ENCODE measurements at places on chromosomes 1 and 21.

GRCh38 chr21:15005391-15005790 is 59.4 kb downstream of the NRIP1 start:
- no peak for DNase-seq

- no peak for DNase-seq
Observed at GRCh38 chr1:6646499-6647148, 22.0 kb downstream of the THAP3 start.

DNA sequence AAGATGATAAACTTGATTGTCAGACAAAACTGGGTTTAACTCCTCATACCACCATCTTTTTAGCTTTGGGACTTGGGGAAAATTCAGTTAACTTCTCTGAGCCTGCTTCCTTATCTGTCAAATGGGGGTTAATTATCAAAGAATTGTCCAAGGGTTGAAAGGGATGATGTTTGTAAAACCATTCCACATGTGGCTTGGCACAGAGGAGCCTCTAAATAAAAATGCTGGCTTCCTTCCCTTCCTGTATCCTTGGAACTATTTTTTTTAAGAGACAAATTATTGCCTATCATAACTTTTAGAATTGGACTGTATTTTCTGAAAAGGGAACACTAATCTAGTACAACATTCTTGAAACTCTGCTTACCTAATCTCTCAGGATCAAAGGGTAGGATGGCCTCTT is 143.4 kb upstream of the USP24 start:
- no peak for DNase-seq

GRCh38 chr1:1176931-1177330 is 3.3 kb downstream of the TTLL10 start:
- DNase-seq = no peak

DNA sequence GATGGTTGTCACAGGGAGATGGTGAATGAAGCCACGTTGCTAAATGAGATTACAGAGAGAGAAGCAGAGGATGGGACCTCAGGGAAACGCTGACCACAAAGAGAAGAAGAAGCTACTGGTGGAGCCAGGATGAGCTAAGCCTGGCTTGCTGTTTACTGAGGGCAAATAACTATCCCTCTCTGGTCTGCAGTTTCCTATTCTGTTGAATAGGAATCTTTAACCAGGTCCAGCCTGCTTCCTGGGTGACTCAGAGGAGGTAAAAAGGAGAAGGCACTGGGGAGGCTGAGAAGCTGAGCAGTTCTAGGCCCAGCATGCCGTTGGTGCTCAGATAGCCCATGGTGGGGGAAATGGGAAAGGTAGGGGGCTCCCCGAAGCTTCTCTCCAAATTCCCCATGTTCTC is 29.6 kb downstream of the DMBX1 start:
- no peak for DNase-seq

- no peak for DNase-seq
Observed at GRCh38 chr1:100267284-100267683, 1.3 kb downstream of the RTCA start.

DNA sequence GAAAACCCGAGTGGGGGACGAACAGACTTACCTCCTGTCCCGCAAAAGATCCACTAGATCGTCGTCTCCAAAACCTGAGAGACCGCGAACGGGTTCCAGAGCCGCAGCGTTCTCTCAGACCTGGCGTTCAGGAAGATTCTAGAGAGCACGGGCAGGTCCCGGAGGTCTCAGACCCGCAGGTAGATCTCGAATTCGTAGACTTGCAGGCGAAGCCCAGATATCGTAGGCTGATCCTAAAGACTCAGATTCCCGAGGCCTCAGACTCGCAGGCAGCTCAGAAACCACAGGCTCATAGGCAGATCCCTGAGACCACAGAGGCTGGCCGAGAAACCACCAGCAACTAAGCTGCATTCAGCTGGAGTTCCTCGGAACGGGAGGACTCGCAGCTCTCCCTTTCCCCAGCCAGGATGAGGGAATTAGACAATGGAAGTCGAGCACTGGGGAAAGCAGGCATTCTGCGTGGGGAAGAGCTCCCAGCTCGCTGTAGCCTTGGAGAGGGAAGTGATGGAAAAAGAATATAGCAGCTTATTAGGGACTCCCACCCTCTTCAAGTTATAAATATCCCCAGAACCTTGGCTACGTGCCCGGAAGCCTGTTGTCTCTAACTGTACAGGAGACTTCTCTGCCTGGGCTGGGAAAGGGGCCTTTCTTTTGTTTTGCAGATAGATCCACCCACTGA is at the start of gene ZNF436:
Gene ZNF436, minus strand, starts transcription at position 502 of the 679 bp plus-strand sequence. CDS start 1,831 bp downstream, outside the sequence.
- DNase-seq = peak; percentile 69

- DNase-seq = no peak
Observed at GRCh38 chr1:15736038-15736891, at the start of gene SLC25A34. Gene SLC25A34, plus strand, starts transcription at chr1:15736258. Its CDS starts 228 bp downstream, at chr1:15736486.

DNA sequence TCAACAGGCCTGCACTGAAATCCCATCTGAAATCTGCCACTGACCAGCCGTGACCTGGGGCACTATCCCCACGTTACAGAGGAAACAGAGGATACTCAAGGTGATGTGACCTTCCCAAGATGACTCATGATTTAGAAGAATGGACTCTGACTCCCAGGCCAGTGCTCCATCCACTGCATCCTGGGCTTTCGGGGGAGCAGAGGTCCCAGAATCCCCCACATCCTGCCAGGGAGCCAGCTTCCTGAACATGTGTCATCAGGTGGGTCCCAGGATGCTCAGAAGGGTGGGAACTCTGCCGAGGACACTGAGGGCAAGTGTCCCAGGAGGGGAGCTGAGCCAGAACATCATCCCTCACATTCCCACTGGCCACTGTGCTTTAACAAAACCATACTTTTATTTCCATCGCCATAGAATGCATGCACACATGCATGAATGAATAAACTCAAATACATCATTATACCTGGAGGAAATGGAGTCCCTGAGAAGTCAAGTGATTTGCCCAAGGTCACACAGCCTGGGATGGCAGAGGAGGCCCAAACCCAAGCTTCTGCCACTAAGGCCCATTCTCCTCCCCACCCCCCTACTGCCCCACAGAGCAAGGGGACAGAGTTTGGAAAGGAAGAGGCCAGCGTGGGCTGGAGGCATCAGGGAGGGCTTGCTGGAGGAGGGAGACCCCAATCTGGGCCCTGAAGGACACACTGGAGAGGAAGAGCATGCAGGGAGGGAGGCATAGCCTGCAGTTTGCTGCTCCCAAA is 189.4 kb downstream of the MATN1 start:
- DNase-seq = no peak

- DNase-seq = no peak
Observed at GRCh38 chr1:3670823-3671265, 18.5 kb downstream of the TP73 start.

GRCh38 chr21:15841856-15842564 is 112.2 kb downstream of the USP25 start:
- DNase-seq = no peak

GRCh38 chr1:158798531-158798930 is 17.5 kb upstream of the OR6N2 start:
- DNase-seq = no peak
